HS-5 (cell line): ENCODE measurements at places on chromosomes 5 and 9.

- no peak for DNase-seq
Observed at GRCh38 chr5:171316258-171317121, 7.4 kb downstream of the TLX3 start.

GRCh38 chr5:134459491-134459890, 47.8 kb upstream of the CDKN2AIPNL start:
- DNase-seq, result no peak

DNA sequence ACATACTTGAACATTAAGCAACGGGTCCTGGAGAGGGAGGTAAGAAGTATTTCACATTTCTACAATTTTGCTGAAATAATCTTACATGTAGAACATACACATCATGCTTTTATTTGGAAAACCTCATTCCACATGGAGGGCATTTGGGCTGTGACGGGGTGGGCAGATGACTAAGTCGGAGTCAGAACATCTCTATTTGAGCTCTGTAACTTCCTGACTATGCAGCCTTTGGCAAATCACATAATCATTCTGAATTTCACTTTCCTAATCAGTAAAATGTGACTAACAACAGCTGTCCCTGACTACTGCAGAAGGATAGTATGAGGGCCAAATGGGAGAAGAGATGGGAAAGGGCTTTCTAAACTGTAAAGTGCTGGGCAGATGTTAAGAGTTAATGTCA, 17.1 kb upstream of the IL6ST start:
- peak; percentile 97 for DNase-seq

DNA sequence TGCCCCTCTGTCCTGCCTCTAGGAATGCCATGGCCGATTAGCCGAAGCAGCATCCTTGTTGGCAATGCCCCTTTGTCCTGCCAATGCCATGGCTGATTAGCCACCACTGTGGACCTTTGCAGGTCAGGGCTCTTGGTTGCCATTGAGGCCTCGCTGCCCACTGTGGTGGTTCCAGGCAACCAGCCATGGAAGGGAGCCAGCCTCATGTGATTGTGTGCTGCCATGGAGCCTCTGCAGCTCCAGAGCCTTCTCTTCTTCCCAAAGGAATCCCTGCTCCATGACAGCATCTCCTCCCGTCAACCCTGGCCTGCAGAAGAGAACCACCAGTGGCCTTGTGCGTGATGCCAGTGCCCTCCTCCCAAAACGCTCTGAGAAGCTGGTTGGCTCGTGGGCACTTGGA, 187.0 kb downstream of the CACNA1B start:
- no peak for DNase-seq

DNA sequence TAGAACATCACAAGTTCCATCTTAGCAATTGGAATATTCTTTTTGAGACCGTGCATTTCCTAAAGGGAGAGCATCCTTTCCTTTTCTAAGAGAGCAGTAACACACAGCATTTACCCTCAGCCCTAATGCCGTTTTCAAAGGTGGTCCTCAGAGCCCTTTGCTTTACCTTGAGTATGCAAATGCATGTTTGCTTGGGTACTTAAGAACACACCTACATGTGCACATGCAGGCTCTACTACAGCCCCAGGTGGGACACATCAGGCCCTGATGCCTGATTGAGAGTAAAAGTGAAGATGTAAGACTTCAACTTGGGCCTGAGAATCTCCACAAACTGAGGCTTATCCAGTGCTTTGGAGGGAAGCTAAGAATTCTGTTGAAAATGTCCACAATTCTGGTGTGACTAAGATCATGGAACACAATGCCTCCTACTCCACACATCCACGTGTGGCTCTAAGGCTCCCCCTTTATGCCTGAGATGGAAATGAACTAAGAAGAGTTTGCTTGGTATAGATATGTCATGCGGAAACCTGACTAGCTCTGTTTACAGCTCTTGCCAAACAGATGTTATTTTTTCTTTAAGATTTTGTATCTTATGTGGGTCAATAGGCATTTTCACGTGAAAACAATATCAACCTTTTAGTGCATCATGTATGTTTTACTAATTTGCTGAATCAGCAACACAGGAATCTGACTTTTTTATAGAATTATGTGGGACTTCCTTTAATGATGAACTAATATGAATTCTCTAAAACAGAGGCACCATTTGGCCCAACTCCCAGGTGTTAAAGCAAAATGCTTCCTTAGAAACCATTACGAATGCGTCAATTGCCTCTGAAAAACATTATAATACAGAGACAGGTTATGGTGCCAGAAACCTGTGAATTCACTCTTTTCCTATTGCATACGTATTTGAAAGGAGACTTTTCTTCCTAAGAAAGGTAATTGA, 48.9 kb upstream of the SLC2A8 start:
- DNase-seq, result peak; percentile 9
